NCI-H1105 (cell line): ENCODE measurements at places on chromosomes 1 and 21.

DNA sequence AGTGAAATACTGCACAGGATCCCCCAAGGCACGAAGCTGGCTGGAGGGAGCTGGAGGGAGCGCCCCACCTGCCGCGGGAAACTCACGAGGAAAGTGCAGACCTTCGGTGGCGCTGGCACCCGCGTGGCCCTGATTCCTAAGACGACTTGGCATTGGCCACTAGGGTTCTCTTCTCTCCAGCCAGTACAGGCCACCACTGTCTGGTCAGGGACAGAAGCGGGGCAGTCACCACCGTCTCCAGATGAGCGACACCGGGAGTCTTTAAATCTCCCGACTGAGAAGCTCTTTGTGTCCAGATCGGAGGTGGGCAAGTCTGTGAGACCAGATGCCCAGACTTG, 19.2 kb upstream of the CHIA start:
- no peak for DNase-seq

DNA sequence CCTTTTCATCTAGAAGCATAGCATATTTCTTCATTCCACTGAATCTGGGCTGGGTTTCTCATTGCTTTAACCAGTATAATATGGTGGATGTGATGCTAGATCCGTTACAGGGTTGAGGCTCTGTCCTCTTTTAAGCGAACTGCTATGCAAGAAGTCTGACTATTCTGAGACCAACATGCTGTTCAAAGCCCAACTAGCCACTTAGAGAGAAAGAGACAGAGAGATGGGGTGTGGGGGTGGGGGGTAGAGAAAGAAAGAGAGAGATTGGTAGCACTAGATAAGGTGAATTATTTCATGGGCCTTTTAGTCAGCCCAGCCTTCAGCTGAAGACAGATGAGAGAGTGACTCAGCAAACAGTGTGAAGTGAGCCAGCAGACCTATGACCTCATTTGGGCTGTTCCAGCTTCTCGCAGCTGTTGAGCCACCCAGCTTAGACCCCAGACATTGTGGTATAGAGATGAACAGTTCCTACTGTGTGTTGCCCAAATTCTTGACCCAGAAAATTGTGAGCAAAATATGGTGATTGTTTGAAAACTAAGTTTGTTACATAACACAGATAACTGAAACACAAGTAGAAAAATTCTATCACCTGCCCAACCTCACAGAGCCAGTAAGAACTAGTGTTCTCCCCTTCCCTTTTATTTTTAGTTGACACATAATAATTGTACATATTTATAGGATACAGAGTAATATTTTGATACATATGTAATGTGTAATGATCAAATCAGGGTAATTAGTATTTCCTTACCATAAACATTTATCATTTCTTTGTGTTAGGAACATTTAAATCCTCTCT, 40.7 kb upstream of the PRKACB start:
- no peak for DNase-seq

- DNase-seq = no peak
Measured at GRCh38 chr1:225021037-225021436, 91.6 kb downstream of the DNAH14 start.

DNA sequence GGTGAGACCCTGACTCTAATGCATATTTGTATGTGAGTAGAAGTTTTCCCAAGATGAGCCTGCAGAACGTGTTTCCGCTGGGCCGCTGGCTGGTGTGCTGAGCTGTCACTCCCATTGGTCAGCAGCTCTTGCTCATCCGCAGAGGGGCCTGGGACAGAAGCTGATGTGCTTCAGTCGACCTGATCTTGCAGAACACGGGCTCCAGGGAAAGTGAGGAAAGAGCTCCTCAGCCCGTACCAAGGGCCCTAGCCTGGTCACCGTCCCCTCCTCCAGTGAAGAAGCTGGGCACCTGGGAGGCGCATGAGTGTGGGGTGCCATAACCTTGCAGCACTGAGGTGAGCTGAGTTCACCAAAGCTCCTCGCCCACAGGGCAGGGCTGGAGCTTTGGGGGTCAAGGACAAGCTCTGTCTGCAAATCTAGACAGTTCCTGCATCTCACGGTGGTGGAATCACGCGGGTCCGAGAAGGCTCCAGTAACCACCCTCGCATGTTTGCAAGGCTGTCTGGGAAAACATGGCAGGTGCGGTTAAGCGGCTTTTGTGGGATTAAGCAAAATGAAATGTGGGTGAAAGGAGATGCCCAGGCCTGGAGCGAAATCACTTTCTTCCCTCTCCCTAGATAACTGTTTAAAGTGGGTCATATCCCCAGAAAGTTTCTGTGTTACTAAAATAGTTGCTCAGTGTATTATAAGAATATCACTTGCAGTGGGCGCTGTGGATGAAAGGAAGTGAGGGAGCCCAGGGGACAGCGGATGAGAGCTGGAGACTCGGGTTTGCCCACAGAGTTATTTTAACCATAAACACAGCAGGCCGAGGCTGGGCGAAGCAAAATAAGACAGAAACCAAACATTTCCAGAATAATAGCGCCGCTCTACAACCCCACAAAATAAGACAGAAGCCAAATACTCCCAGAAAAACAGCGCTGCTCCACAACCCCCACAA, 33.1 kb upstream of the LRRC3 start:
- DNase-seq = no peak

GRCh38 chr1:1156140-1157032, 17.3 kb upstream of the TTLL10 start:
- DNase-seq = no peak

DNA sequence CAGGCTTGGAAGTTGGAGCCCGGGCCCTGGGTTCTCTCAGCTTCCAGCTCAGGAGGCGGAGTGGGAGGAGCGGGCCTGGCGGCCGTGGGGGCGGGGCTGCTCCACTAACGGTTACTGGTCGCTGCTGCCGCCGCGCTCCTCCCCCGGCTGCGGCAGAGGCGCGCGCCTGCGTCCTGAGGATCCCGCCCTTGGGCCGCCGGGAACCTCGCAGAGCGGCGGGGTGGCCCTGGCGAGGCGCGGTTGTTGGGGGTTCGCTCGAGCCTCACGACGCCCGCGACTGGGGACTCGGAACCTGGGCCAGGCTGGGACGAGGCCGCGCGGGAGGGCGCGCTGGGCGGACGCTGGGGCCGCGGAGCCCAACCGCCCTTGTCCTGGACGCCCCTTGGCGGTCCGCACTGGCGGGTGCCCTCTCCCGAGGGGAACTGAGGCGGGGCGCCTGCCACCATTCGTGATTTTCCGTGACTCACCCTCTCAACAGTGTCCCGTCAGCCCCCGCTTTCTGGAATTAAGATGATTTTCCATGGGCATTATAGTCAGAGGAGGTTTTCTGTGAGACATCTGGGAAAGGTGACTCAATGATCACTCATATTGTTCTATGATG, 34.1 kb downstream of the OR2G3 start:
- DNase-seq = no peak

- no peak for DNase-seq
Measured at GRCh38 chr1:27117733-27118439, 37.0 kb downstream of the SLC9A1 start.

DNA sequence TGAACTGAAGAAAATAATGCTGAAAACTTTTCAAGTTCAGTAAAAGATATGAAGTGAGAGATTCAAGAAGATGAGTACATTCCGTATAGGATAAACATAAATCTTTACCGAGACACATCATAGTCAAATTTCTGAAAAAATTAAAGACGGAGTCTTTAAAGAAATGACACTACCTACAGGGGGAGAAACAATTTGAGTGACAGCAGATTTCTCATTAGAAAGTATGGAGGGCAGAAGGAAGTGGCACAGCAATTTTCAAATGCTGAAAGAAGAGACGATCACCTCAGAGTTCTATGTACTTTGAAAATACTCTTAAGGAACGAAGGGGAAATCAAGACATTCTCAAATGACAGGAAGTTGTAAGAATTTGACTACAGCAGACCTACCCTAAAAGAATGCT, 271.2 kb downstream of the ZP4 start:
- DNase-seq = no peak

DNA sequence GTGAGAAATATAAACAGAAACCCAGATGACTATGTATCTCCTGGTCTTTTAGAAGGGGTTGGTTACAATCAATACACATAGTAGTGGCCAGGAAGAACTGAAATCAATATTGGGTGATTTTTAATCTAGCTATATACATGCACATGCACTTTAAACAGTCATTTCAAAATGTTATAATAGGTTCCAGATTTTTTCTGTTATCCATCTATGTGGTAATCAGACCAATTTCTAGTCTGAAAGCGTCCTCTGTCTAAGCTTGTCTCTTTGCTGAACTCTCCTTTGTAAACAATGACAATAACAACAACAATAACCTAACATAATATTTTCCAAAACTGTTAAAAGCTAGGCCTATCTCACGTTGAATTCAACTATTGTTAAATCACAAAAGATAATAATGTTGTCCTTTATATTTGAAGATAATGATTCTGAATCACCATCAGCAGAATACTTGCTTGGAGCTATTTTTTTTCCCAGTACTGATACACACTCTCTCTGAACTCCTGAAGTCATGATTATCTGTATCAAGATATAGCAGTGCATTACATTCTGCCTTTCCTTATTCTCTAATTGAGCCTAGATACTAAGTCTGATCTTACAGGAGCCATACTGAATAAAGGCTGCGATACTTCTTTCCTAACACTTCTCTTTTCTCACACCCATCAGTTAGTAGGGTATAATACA, 496.8 kb upstream of the ZRANB2 start:
- no peak for DNase-seq

- no peak for DNase-seq
Measured at GRCh38 chr1:19038096-19038495, 81.6 kb upstream of the IFFO2 start.

- DNase-seq = no peak
Measured at GRCh38 chr1:24139841-24140425, 3.0 kb downstream of the IL22RA1 start.

DNA sequence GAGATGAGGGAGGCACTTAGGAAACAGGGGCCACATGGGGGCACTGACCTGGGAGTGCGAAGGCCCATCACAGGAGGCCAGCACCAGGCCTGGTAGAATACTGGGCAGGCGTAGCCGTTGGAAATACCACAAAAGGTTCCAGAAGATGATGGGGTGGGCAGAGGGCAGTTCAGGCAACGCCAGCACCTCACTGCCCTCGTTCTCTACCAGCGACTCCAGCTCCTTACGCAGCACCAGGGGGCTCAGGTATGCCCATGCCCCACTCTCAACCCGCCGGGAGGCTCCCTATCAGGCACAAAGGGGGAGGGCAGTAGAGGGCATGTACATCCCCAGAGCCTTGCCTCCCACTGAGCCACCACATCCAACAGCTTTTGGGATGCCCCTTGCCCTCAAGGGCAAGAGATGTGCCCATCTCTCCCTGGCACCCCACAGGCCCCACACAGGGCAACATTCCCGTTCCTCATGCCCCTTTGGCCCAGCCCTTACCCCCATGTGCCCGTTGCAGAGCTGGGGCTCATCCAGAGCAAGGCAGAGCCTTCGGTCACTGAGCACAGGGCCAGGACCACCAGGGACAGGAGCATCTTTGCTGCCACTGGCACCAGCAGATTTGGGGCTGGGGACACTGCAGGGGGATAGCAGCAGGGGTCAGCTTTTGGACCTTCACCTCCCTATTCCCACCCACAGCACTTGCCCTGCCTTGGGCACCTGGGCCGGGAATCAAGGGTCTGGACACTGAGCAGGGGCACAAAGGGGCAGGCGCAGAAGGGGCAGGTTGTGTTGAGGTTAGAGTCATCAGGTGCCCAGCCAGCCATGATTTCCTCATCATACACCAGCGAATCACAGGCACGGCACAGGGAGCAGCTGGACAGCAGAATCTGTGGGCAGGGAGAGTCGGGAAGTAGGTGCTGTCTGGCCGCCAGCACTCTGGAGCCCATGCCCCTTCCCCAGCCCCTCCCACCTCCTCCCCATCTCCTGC, 9.7 kb upstream of the GATAD2B start:
- DNase-seq = no peak

DNA sequence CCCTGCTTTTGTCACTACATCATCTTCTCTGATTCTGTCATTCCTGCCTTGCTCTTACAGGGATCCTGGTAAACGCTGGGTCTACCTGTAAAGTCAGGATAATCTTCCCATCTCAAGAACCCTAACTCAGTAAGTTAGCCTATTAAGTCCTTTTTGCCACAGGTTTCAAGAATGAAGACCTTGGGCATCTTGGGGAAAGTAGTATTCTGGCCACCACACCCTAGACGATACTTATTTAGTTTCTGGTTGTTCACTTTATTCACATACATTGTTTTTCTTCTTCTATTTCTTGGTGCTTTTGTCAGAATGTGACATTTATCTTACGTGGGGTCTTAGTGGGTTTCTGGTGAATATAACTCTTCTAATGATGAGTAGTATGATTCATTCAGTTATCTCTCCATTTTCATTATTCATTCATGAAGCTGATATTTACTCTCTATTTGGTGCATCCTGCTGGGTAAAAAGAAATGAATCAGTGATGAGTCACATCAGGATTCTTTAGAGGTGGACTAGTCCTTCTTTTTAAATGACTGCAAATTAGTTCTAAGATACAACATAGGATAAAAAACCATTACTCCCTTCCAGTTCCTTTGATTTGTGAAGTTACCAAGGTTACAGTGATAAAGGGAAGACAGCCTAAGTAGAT, 514.4 kb upstream of the B3GALT2 start:
- no peak for DNase-seq

DNA sequence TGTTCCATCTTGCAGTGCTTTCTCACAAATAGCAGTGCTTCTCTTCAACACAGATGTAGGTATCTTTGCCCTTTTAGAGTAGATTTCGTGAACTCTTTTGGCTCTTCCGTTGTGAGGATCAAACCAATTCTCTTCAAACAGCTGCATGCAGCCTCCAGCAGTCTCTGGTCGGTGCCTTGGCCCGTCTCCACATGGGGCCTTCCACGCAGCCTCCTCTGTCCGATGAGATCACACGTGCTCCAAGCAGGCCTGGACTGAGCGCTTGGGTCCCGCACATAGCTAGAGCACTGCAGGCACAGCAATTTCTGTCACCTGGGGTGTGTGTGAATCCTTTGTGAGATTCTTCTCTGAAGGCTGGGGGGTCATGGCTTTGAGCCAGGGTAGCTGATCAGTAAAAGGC, 82.8 kb upstream of the KCNE2 start:
- no peak for DNase-seq

- no peak for DNase-seq
Measured at GRCh38 chr1:107748531-107748930, 216.4 kb downstream of the VAV3 start.

DNA sequence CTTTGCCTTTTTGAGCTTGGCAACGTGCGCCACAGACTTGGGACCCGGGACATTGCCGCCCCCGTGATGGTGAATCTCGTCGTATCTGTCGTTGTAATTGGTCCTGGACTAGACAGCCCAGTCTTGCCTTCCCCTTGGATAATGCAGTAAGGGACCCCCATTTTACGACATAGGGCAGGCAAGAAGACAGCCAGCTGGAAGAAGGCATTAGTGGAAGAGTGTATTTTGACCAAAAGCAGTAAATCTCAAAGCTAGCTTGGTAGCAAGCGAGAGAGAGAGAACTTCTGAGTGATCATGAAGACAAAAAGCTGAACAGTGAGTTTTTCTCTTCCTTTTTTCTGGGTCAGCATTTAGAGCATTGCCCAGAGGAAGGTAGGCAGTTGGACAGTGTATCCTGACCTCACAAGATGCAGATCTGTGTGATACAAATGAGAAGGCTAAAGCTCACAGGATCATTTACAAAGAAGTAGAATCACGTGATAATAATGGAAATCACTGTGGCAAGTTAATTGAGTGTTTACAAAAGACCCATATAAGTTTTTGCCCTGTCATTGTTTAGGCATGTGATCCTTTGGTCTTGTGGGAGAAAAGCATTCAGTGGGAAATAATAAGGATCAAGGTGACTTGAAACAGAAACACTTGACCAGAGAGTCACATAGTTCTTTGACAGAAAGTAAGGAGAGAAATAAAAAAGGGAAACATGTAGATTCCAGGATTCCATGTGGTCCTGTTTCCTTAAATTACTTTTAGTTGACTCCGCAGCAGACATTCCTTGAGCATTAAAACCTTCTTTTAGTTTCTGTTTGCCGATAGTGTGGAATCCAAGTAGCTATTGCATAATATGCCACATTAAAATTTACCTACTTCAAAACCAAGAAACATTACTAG, 66.3 kb downstream of the CNST start:
- DNase-seq = no peak
